DMS53 (cell line): ENCODE measurements at places on chromosomes 16 and 17.

DNA sequence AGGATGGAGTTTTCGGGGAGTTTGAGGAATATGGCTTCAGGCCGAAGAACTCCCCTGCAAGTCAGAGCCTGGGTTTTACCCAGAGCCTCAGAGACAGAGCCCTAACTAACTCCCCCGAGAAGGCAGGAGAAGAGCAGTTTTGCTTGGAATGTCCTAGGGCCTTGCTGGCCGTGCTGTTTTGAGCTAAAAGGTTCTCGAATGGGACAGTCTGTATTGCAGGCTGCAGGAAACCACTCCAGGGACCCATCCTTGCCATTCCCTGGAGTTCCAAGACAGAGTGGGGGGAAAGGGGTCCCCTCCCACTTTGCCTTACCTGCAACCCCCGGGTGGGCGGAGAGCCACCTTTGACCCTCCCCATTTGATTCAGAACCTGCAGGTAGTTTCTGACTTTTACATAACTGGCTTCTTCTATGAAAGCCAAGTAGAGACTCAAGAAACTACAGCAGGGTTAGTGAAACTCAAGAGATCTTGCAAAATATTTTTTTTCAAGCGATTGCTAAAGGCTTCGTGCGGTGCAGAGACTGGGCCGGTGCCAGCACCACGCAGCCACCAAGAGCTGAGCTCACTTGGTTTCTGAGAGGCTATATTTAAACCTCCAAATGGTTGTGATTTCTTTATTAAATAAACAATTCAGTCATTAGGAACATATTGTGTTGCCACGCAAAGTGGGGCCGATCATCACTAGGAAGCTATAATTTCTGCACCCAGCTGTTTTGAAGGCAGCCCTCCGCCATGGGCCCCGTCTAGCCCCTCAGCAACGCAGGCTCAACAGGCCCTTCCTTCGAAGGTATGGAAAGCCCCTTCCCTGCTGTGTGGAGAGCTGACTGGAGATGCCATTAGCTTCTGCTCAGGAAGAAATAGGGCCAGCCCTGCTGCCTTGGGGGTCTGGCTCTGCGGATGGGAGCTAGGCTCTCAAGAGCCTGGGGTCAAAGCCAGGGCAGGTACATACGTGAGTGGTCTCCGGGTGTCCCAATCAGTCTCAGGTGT is 223.0 kb downstream of the NTN1 start:
- no peak for DNase-seq

DNA sequence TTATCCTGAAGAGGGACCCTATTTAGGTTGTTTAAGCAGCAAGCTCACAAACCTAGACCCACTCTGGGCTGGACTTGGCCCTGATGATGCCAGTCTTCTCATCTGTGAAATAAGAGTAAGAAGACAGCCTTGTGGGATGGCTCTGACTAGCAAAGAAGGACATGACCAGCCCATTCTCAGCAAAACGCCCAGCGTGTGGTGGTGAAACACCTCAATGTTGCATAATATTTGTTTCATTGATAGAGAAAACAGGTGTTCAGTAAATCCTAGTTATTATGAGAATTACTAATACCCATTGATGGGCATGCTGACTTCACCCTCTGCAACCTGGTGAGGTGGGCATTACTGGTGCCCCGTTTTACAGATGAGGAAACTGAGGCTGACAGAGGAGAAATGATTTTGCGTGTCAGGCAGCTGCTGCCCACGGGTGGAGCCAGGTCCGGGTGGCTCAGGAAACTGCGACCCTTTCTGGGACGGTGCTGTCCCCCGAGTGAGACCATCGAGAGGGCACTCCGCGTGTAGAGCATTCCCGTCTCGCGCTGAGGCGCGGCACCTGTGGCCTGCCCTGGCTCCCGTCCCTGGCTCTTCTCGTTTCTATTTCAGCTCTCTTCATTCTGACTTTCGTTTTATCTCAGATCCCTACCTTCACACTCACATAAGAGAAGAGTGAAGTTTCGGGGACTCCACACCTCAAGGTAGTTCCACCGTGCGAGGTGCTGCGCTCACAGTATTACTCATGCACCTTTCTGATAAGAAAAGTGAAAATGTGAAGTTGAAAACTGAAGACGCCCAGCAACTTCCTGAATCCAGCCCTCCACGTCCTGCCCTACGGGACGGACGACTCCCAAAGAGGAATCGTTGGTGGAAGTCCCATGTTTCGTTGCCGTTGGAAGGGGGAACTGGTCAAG is 48.5 kb downstream of the IRF8 start:
- DNase-seq, result no peak

- no peak for DNase-seq
These were observed 510 bp downstream of the ERCC4 start for GRCh38 chr16:13920510-13920818.

DNA sequence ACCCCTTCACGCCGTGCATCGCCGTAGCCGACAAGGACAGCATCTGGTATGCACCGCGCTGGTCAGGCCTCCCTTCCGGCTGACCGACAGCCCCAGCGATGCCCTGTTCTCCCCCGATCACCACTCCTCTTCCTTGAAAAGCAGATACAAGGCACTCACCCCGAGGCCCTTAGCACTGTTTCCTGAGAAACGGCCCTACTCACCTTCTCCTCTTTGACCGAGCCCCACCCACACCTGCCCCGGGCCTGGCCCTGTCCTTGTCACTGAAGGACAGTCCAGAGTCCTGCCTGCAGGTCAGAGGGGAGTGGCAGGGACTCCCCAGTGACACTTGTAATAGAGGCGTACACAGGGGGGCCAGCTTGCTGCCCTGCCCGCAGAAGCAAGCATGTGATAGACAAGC is 45.9 kb upstream of the CHMP6 start:
- DNase-seq, result no peak

GRCh38 chr16:1746693-1747195 is 24.6 kb downstream of the NME3 start:
- DNase-seq, result no peak

- DNase-seq, result peak; percentile 33
These were observed 29.8 kb downstream of the KIAA0513 start for GRCh38 chr16:85057212-85057889.

- no peak for DNase-seq
These were observed 2.1 kb downstream of the SLC2A4 start for GRCh38 chr17:7283471-7284216.

DNA sequence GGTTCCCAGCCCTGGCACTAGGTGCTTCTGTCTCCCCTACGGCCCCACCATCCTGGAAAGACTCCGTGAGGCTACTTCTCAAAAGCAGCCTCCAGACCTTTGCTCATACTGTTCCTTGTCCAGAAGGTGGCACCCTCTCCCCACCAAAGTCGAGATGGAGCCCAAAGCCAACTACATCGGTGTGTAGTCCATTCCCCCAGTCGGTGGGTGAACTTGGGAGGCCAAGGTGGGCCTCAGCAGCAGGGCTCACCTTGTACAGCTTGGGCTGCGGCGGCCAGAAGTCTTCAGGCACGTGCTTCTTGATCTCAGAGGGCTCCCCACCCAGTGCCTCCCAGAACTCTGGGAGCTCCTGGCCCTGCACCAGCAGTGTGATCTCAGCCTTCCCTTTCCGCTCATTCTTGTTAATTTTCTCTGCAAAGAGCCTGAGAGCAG is 10.2 kb downstream of the FLII start:
- peak; percentile 83 for DNase-seq

DNA sequence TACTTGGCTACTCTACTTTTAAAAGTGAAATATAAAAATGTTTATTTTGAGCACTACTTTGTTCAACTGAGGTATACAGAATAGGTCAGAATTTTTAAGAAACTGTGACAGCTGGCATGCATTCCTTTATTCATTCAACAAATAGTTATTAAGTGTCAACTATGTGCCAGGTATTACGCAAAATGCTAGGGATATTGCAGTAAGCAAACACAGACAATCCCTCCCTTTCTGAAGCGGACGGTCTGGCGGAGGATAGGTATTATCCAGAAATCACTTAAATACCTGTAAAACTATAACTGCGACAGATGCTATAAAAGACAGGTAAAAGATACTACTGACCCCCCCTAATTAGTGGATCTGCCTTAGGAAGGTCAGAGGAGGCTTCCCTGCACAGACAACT is 26.1 kb downstream of the METTL16 start:
- DNase-seq, result no peak

DNA sequence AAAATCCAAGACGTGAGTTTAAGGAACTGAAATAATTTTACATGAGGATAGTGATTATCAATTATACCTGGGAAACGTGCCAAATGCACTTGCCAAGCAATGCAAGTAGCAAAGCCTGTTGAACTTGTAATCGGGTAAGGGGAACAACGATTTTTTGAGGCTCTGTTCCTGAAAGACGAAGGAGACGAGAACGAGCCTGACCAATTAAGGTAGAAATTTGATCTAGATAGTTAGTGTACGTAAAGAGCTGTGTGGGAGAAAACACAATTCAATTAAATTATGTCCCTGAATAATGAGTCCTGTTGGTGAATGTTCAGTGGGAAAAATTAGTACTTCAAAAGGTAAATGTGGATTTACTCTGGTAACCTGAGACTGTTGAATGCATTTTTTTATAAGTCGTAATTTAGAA is 17.7 kb upstream of the KCTD5 start:
- no peak for DNase-seq

- DNase-seq, result no peak
These were observed 22.5 kb upstream of the NSMCE1 start for GRCh38 chr16:27291106-27291505.
